ENCODE measurements at places on chromosomes 7 and 10.

- H3K27ac ChIP-seq = no peak overlapping the region
- peak; percentile 78 for DNase-seq
Observed at GRCh38 chr7:130141161-130141883, 63.9 kb downstream of the TMEM209 start.

DNA sequence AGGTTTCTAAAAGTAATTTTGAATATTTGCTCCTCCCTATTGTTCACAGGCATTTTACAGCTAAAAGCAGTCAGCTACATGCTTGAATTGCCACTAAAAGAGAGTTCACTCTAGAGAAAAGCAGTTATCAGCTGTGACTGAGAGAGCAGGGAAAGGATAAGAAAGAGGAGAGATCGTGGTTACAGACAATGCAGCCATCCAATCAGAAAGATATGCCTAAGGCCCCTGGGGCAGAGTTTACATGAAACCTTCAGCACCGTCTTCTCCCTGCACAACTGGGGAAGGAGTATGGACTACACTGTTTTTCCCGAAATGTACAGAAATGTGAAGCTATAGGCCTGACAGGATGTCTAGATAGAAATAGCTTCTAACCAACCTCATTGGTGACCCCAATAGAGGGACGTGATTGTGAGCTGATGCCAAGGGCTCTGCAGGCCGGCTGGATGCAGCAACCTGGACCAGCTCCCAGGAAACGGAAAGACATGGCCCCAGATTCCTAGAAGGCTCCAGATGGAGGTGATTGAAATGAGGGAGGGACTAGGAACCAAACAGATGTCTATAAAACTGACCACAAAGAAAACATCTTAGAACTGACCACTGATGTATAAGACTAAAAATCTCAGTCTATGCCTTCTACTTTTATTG lies 3.2 kb upstream of the VSTM4 start:
- no peak for DNase-seq
- H3K27me3 ChIP-seq = no peaks in the 10 kb centered on the region
- no peaks in the 10 kb centered on the region for H3K36me3 ChIP-seq
- H3K27ac ChIP-seq = no peak overlapping the region
- no peak overlapping the region for H3K4me3 ChIP-seq

DNA sequence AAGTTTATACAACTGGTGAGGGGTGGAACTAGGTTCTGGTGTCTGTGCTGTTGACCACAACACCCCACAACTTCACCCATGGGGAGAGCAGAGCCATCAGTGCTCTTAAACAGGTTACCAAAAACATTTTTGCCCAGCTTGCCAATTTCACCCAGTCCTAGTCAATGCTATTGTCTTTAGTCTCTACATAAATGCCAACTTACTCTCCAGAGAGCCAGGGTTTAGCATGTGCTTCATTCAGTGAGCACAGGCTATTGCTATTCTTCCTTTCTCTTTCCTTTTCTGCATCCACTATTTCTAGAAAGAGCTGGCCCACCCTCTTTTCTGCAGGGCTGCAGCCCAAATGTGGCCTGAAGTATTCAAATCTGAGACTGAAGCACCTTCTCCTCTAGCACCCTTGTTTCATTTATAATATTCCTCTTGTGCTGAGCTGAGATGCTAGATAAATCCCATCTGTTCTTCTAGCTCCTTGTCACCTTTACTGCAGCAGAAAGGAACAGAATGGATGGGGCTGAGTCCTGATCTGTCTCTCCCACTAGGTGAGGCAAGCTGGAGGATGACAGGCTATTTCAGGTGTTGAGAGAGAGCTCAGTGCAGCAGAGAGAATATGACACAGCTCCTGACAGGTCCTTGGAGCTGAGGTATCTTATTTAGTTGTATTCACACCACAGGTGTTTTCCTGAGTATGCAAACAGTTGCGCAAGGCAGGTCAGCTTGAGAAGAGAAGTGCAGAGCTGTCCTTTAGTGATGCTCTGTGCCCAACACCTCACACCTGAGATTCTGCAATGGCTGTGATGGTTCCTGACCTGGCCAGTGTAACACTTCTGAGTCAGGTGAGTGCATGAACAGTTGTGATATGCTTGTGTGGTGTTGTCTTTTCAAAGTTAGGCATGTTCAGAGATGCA lies 819.2 kb downstream of the CCSER2 start:
- no peaks in the 10 kb centered on the region for H3K27me3 ChIP-seq
- H3K4me1 ChIP-seq = no peaks in the 10 kb centered on the region
- H3K4me3 ChIP-seq = no peak overlapping the region
- H3K27ac ChIP-seq = no peak overlapping the region

- peaks cover 11% of the 10 kb centered on the region for H3K36me3 ChIP-seq
- H3K4me1 ChIP-seq = peaks cover 45% of the 10 kb centered on the region
- H3K27me3 ChIP-seq = no peaks in the 10 kb centered on the region
- DNase-seq = peak; percentile 97
- no peak overlapping the region for H3K4me3 ChIP-seq
- peak overlapping the region; percentile 81 for H3K27ac ChIP-seq
Observed at GRCh38 chr10:69360485-69361302, 56.0 kb downstream of the TACR2 start.

- H3K4me1 ChIP-seq = peaks cover 25% of the 10 kb centered on the region
- DNase-seq = no peak
- H3K27me3 ChIP-seq = no peaks in the 10 kb centered on the region
- H3K27ac ChIP-seq = 0 out of 2 replicates have a peak overlapping the region, but pooled peaks have one; percentile 97
Observed at GRCh38 chr7:101954499-101954898, 137.1 kb downstream of the CUX1 start.

GRCh38 chr7:140506788-140507464 lies 27.6 kb upstream of the MKRN1 start:
- no peak overlapping the region for H3K27ac ChIP-seq
- H3K4me1 ChIP-seq = 0 out of 2 replicates have a peak, but pooled peaks cover 4% of the 10 kb centered on the region
- no peak overlapping the region for H3K4me3 ChIP-seq
- no peaks in the 10 kb centered on the region for H3K27me3 ChIP-seq

GRCh38 chr10:78319841-78320240 lies 286.2 kb downstream of the RPS24 start:
- H3K4me1 ChIP-seq = peaks cover 15% of the 10 kb centered on the region
- DNase-seq = no peak
- no peak overlapping the region for H3K4me3 ChIP-seq
- H3K36me3 ChIP-seq = no peaks in the 10 kb centered on the region
